Jurkat, Clone E6-1 (cell line): ENCODE measurements at places on chromosomes 4 and X.

GRCh38 chr4:41169256-41169800, 45.0 kb downstream of the APBB2 start:
- DNase-seq = no peak

DNA sequence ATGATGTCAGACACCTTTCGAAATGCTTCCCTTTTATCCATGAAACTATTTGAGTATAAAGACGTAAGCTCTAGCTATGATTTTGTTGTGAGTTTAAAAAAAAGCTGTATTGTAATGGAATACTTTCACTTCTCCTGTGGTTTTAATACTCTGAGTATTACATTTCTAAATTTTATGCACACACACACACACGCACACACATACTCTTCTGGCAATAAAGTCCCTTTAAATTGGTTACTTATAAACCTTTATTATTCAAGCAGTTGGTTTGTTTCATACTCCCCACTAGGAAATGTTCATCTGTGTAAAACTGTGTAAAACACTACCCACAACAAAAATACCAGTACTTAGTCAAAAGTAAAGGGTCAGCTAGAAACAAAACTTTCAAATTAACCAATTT, 18.2 kb downstream of the VAMP7 start:
- DNase-seq = no peak

- DNase-seq = no peak
These were observed 558.2 kb upstream of the DIPK2B start for GRCh38 chrX:45758738-45759397.

DNA sequence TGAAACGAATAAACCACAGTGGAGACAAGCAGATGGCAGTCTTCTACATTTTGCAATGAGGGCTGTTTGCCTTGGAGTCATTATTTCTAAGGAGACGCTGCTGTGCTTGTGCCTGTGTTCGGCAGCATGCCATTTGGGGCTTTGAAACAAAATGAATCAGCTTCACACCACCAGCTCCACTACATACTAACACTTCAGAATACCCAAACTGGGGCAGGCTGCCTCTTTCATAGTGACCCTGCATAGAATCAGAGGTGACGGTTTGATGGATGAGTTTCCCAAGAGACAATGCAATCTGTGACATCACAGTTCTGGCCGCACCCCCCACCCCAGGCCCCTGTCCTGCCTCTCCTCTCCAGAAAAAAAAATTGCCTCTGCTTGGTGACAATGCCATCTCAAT, 57.1 kb upstream of the MID1 start:
- no peak for DNase-seq

DNA sequence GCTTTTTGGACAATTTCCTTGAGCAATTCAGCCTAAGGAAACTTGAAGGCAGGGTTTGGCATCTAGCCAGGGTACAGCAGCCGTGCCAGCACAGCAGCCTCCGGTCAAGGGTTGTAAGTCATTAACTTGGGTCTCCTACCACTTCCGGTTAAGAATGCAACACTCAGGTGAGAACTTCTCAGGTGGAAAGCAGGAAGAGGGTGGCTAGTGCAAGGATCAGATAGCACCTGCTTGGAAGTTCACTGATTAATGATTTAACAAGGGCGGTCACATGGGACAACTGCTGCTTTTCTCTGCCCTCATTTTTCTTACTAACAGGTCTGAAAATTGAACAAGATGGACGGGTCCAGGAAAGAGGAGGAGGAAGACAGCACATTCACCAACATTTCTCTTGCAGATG, 30.1 kb upstream of the SCOC start:
- no peak for DNase-seq

DNA sequence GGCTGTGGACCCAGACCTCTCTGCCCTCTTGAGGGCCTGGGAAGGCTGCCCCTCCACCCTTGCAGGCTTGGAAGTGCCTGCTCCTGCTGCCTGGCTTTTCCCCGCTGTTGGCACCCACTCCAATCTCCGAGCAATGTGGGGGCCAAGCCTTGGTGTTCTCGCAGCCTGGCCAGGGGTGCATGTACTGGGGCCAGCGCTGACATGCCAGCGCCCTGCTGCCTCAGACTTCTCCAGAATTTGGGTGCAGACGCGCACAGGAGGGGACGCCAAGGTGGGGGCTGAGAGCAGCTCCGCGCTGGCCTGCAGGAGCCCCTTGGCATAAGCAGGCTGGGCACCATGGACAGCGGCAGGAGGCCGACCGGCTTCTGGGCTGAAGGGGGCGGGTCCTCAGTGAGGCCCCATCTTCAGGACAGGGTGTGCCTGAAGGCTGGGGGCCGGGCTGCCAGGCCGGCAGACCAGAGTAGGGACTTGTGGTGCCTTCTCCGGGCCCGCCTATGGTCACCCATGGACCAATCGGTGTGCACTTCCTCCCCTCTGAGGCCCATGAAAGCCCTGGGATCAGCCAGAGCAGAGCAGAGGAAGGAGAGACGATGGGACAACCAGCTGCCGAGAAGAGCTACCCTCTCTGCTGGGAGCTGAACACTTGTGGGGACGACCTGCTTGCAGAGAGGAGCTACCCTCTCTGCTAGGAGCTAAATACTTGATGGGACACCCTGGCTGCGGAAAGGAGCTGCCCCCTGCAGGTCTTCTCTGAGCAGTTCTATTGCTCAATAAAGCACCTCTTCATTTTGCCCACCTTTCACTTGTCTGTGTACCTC, 118.3 kb downstream of the DNAAF6 start:
- no peak for DNase-seq

DNA sequence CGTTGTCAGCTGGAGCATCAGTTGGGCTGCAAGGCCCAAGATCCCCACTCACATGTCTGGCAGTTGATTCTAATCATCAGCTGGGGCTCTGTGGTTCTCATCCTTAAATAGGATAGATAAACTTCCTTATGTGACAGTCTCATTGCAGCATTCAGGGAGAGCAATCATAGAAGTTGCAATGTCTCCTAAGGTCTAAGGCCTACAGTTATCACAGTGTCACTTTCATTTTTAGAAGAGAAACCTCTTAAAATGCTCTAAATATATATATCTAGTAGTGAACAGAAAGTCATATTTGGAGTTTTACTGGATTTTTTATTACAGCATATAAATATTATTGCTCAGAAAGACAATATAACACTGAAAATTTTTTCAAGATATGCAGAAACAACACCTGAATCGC, 226.0 kb upstream of the PPP1R2C start:
- DNase-seq = no peak

GRCh38 chr4:57081651-57082621, 28.2 kb downstream of the IGFBP7 start:
- DNase-seq = no peak

- DNase-seq = no peak
These were observed 101.6 kb downstream of the HUWE1 start for GRCh38 chrX:53584891-53585290.

DNA sequence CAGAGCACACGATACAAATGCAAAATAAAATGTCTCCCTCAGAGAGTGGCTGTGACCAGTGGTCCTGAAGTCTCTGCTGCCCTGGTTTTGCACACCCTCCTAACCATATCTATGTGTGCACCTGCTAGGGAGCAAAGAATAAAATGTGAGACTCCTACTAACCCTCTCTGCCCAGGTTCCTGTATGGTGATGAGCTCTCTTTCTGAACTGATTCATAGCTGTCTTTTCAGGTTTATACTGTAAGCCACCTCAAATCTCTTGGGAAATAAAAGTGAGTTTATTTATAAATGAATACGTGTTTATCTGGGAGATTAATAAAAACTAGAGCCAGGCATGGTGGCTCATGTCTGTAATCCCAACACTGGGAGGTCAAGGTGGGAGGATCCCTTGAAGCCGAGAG, 126.0 kb upstream of the RBPJ start:
- no peak for DNase-seq

GRCh38 chr4:6324999-6325787, 55.5 kb downstream of the WFS1 start:
- DNase-seq = no peak

DNA sequence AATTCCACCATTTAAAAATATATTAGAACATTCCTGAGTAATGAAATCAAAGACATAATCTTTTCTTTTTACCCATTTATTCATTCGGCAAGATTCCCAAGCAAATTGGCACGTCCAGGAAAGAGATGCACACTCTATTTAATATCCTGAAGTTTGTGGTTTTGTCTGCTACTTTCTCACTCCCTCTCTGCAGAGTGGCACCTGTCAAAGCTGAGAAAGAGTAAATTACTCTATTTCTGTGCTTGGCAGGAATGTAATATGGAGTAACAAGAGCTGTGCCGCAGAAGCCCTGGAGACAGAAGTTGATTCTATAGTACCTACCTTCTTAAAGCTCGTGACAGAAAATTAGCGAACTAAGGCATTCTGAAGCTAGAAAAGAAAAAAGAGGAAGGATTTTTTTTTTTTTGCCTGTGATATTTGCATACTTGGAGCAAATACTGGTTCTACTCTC, 5.5 kb downstream of the GSTCD start:
- DNase-seq = no peak

DNA sequence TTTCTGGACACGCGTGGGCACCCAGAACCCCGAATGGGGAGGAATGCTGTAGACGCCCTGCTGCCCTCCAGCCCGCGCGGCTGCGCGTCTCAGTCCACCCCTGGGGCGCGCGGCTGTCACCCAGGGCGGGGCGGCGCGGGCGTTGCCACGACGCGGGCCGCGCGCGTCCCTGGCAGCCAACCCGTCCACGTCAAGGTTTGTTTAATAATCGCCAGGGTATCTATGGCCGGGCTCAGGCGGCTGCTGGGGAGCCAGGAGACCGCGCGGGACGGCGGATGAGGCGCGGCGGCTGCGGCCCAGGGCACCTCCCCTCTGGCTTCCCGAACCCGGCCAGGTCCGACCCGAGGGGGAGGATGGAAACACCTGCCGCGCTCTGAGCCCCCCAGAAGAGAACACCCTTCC, at the start of gene SPATA18:
SPATA18 (plus strand) TSS at position 92 of the 402 bp plus-strand sequence. CDS start 401 bp downstream, outside the sequence.
- no peak for DNase-seq

DNA sequence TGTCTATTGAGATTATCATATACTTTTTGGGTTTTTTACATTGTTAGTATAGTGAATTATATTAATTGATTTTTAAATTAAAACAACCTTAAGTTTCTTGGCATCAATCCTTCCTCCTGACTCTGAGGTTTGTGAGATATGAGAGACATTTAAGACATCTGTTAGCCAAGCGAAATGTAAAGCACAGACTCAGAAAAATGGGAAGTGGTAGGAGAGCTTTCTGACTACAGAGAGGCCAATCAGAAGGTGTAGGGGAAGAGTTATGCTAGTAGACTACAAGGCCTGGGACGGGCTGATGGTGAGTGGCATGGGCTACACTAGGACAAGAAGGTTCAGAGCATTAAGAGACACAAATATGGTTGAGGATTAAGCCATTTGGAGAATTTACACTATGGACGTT, 255.4 kb downstream of the PRDM5 start:
- DNase-seq = no peak

DNA sequence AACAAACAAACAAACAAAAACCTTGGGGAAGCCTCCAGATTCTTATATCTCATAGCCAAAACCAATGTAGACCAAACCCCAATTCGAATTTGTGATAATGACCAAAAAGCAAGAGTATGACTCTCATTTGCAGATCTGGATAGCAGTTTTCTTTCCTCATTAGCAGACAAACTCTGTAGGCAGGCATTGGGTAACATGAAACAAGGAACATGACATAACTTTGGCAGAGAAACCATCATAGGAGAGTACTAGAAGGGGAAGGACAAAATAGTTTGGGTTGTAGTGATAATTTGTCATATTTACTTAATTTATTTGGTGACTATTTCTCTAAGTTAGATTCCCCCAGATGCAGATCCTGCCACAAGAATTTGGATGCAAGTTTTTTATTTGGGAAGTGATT, 187.8 kb downstream of the MID1IP1 start:
- no peak for DNase-seq

DNA sequence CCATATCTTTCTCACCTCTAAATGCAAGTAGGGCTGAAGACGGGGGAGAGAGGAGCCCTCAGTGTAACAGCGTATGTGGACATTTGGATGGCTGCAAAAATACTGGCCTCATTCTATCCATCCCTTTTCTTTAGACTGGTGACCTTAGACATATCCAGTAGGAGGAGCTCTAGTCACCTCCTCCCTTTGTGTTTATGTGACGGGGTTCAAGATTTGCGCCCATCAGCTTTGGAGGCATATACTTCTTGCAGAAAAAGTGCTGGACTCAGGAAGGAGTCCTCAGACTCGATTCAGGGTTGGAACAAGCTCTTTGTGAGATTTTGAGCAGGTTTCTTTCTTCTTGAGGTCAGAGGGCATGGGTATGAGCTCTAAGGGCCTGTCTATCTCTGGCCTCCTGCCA, 86.2 kb downstream of the MAMLD1 start:
- no peak for DNase-seq

- no peak for DNase-seq
These were observed 130.0 kb upstream of the STX18 start for GRCh38 chr4:4671774-4672349.

DNA sequence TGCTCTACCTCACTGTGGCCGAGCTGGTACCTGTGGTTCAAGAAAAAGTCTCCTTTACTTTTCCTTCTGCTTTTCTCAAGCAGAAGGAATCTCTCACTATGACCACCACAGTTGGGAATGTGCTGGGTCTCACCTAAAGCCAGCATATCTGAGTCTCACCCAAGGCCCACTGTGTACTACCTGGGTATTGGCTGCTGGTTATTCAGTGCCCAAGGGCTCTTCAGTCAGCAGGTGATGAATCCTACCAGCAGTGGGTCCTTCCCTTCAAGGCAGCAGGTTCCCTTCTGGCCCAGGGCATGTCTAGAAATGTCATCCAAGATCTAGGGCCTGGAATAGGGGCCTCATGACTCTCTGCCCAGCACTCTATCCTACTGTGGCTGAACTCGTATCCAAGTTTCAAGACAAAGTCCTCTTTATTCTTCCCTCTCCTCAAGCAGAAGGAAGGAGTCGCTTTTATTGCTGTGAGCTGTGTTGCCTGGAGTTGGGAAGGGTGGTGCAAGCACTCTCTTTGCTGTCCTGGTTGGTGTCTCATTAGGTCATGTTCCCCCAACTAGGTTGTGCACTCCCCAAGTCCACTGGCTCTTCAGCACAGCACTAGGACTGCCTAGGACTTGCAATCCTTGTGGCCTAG, 6.1 kb downstream of the CXCL10 start:
- no peak for DNase-seq
